ENCODE measurements at places on chromosomes 1 and 21. TPM values are rescaled to one million over a fixed set of nuclear protein-coding genes. Genes with fewer than 3 reads are reported as not detected.

- peaks cover 58% of the 10 kb centered on the region for H3K36me3 ChIP-seq
- H3K27ac ChIP-seq = no peak overlapping the region
- H3K27me3 ChIP-seq = no peaks in the 10 kb centered on the region
- no peak overlapping the region for H3K4me3 ChIP-seq
Measured at GRCh38 chr1:202750024-202750423, 39.8 kb upstream of the SYT2 start.

- no peak overlapping the region for H3K27ac ChIP-seq
- no peak overlapping the region for H3K4me3 ChIP-seq
- H3K27me3 ChIP-seq = no peaks in the 10 kb centered on the region
Measured at GRCh38 chr1:239308701-239309333, 77.6 kb upstream of the CHRM3 start.

BARHL2 gene
- polyA plus RNA-seq = not detected

HMCN1 gene
- not detected for polyA plus RNA-seq

- no peak overlapping the region for H3K4me3 ChIP-seq
- H3K4me1 ChIP-seq = no peaks in the 10 kb centered on the region
- H3K27ac ChIP-seq = no peak overlapping the region
- no peak for DNase-seq
- H3K36me3 ChIP-seq = peaks cover 14% of the 10 kb centered on the region
Measured at GRCh38 chr21:33578214-33578613, 10.3 kb downstream of the DONSON start.

DNA sequence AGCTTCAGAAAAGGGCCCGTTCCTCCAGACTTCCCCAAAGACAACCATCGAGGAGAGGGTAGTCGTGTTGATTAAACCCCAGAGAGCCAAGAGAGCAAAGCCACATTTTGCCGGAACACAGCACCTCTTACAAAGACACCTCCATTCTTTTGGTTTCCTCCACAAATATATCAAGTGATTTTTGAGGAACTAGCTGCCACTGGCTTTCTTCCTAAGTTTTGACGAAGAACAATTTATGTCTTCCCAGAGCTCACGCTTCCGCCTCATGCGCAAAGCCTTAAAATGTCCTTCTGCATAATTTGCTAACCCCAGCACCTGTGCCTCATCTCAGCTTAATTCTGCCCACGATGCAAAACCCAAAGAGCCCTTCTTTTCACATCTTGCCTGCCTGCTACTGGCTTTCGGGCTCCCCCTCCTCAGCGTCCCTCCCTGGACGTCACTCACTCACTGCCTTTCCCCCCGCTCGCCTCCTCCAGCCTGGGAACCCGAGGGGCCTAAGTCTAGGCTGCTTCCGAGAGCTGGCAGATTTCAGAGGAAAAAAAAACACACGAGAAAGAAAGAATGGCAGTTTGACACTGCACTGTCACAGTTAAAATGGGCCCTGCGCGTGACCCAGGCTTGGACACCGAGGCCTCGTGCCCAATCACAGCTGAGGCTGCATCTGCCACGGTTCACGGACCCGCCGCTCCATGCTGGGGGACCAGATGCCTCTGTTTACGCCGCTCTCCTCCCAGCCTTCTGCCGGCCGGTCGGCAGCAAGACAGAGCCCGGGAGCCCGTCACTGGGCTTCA, 77.6 kb upstream of the IFNAR2 start:
- no peaks in the 10 kb centered on the region for H3K4me1 ChIP-seq
- peaks cover 8% of the 10 kb centered on the region for H3K27me3 ChIP-seq
- H3K36me3 ChIP-seq = no peaks in the 10 kb centered on the region
- DNase-seq = no peak
- no peak overlapping the region for H3K27ac ChIP-seq

DNA sequence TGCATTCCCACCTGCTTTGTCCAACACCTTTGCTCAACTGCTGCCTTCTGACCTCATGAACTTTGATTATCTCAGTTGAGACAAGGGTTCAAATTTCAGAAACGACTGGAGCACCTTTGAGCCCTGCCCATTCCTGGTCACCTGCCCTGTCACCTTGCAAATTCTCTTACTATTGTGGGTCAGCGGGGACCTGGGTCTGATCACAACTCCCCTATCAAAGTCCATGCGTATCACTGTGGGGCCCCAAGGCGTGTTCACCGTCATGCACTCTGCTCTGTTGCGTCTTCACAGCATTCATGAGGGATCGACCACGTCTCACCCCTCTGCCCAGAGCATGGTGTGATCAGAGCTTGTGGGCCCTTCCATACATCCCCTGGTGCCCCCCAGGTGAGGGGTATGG, 12.9 kb downstream of the PTPRF start:
- no peaks in the 10 kb centered on the region for H3K27me3 ChIP-seq
- H3K36me3 ChIP-seq = no peaks in the 10 kb centered on the region
- no peak overlapping the region for H3K4me3 ChIP-seq

GRCh38 chr1:160436966-160437365, 36.6 kb downstream of the VANGL2 start:
- peak overlapping the region; percentile 92 for H3K27ac ChIP-seq
- H3K36me3 ChIP-seq = no peaks in the 10 kb centered on the region
- H3K27me3 ChIP-seq = no peaks in the 10 kb centered on the region
- no peak for DNase-seq

ECM1 gene
- 1.6 TPM for polyA plus RNA-seq
